ENCODE measurements at places on chromosomes 11 and 22.

DNA sequence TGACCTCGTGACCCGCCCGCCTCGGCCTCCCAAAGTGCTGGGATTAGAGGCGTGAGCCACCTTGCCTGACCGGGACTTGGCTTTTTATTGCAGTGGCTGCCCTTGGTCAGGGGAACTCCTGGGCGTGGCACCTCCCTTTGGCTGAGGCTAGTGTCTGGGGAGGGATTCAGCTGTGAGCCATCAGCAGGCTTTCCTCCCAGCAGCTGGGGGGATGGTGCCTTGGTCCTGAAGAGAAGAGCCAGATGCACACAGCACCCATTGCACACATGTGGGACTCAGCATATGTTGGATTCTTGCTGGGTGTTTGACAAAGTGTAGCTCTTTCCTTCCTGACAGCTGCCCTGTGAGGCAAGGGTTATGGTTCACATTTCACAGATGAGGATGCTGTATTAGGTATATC, 8.4 kb downstream of the CYTH4 start:
- no peak for DNase-seq

- DNase-seq: no peak
Observed at GRCh38 chr11:106879029-106879428, 139.2 kb downstream of the GUCY1A2 start.

GRCh38 chr11:69114811-69115523, 40.8 kb upstream of the SMIM38 start:
- no peak for DNase-seq

DNA sequence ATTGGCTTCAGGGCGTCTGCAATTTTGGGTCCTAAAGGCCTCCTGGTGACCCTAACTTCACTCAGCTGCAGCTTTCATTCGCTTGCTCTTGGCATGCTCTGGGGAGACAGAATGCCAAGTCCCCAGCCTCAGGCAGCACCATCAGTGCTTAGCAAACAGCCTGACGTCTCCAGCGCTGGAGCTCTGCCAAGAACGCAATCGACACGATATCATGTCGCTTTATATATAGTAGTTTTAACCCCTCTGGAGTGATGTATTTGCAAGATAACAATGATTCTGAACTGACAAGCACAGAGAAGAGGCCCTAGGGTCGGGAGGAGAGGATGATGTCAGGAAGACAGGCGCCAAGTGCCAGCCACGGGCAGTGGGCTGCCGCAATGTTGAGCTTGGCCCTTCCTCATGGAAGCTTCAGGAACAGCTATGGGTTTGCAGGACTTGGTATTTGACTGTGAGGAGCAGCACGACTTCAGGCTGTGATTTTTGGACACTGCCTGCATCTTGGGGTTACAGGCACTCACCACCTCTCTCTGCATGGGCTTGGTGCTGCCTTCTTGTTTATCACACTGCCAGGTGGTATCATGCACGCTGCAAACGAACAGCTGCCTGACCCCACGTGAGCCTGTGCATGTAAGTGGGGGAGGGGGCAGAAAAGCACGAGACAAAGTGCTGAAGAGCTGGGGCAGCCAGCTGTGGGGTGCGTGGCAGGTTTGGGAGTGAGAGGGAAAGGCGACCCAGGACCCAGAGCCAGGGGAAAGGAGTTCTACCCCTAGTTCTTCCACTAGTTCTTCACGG, 26.1 kb downstream of the B3GAT1 start:
- DNase-seq: no peak

- no peak for DNase-seq
Observed at GRCh38 chr11:31340903-31341572, 28.5 kb downstream of the DCDC1 start.

GRCh38 chr11:76649011-76649410, 21.5 kb downstream of the LRRC32 start:
- no peak for DNase-seq

DNA sequence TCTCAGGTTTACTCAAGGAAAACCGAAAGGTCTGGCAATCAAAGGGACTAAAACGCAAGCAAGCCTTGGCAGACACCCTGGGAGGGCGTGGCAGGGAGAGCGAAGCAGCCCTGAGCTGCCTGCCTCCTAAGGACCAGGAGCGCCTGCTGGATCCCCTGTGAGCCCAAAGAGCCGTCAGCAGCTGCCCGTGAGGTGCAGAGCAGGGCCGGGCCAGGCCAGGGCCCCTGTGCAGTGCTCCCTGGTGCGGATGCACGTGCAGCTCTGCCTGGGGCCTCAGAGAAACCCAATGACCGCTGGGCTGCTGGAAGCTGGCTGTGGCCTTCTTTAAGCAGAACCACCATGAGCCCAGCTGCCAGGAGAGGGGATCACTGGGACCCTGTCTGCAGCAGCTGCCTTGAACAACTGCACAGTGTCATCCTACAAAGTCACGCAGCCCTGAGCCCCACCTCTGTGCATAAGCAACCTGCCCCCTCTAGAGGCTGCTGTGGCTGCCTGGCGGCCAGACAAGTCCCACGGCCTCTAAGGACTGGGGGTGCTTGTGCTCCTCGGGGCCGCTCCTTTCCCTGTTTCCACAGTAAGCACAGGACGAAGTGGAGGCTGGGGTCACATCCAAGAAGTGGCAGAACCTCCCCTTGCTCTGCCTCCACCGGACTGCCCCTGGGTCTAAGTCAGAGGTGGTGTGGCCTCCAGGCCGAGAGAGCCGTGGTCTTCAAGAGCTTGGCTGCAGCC, 29.1 kb upstream of the COMT start:
- DNase-seq: no peak

GRCh38 chr11:111416231-111416960, 37.3 kb upstream of the POU2AF1 start:
- DNase-seq: no peak

- no peak for DNase-seq
Observed at GRCh38 chr22:38250643-38251340, 22.0 kb downstream of the TMEM184B start.

DNA sequence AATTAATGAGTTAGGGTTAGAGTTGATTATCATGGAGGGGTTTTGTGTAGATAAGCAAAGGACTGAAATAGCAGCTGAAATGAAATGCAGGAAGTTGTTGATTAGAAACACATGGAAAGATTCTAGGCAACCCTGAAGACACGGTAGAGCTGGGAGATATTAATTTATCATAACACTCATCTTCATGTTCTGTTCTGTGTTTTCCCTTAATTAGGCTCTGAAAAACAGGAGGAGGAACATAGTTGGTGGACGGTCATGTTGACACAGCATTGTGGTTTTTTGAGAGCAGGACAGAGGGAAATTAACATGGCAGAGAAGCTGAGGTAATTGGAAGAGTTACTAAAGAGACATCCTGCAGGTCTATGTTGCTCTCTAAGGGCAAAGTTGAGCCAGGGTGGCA, 138.8 kb upstream of the UBASH3B start:
- no peak for DNase-seq

DNA sequence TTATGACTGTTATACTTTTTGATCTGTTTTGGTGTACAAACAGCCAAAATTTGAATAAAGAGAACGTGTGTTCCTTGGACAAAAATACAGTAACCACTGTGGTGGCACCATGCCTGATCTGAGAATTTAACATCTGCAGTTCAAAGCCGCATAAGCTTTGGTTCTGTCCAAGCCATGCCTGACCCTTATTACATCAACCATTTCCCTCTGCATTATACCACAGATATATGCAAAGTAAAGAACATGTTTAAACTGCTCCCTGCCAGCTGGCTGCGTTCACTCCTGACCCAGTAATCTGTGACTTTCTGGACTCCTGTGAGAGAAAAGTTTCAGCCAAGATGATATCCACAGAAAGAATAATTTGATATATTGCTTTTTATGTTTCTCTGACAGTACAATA, 890.5 kb upstream of the ANO3 start:
- DNase-seq: no peak

DNA sequence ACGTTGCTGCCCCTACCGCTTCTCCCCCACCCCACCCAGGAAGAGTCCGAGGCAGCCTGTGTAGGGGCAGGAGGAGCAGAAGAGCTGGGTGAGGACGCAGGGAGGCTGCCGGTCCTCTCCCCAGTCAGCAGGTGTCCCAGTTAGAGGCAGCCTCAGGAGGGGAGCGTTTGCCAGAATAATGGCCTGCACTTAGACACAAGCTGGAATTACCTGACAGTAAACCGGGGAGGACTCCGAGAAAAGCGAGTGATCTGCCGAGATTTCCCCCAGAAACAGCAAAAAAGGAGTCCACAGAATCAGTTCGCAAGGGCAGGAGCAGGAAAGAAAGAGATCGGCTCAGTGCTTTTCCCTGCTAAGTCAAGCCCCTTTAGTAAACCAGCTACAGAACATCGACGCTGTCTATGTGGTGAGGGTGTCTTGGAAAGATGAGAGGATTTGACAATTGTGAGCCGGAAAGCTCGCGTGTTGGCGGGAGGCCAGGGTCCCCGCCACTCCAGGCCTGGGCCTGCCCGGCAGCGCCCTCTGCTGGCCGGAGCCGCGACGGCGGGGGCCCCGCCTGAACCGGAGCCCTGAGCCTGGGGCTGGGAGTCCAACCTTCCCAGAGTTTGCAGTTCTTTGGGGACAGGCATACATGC, 17.7 kb upstream of the THRSP start:
- peak; percentile 56 for DNase-seq

DNA sequence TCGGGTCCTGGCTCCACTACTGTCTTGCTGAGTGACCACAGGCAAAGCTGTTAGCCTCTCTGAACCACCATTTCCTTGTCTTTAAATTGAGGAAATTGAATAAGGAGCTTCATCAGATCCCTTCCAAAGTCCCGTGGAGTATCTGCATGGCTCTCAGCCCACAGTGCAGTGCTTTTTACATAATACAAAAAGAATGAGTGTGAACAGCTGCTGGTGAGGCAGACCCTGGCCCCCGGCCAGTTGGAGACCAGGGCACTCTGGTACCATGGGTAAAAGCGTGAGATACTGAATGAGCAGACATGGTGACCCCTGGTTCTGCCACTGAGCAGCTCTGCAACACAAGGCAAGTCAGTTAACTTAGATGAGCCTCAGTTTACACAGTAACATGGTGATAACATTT, 86.8 kb downstream of the GALNT18 start:
- no peak for DNase-seq

GRCh38 chr11:26219183-26220117, 112.5 kb upstream of the ANO3 start:
- DNase-seq: no peak

- no peak for DNase-seq
Observed at GRCh38 chr11:132312161-132312560, 941.7 kb downstream of the NTM start.

GRCh38 chr11:64238076-64238475, 2.8 kb upstream of the FKBP2 start:
- DNase-seq: no peak

DNA sequence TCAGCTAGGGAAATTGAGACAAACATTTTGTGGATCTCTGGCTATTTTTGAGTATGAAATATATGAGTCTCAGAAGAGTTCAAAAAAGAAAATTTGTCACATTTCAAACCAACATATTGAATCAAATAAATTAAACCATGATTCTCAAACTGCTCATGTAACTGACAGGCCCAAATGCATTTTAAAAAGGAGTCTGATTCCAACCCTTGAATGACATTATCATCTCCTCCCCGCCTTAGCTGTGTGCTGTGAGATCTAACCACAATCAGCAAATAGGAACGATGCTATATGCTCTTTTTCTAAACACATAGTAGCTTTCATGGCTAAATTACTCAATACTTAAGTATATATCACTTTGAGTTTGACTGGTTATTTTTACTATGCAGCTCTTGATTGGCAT, 57.1 kb downstream of the EFCAB6 start:
- no peak for DNase-seq

GRCh38 chr11:130765951-130766649, 150.2 kb downstream of the SNX19 start:
- no peak for DNase-seq

GRCh38 chr22:37416827-37417226, 10.5 kb downstream of the ELFN2 start:
- no peak for DNase-seq
